HS-27A (cell line): ENCODE measurements at places on chromosomes 11 and 22.

DNA sequence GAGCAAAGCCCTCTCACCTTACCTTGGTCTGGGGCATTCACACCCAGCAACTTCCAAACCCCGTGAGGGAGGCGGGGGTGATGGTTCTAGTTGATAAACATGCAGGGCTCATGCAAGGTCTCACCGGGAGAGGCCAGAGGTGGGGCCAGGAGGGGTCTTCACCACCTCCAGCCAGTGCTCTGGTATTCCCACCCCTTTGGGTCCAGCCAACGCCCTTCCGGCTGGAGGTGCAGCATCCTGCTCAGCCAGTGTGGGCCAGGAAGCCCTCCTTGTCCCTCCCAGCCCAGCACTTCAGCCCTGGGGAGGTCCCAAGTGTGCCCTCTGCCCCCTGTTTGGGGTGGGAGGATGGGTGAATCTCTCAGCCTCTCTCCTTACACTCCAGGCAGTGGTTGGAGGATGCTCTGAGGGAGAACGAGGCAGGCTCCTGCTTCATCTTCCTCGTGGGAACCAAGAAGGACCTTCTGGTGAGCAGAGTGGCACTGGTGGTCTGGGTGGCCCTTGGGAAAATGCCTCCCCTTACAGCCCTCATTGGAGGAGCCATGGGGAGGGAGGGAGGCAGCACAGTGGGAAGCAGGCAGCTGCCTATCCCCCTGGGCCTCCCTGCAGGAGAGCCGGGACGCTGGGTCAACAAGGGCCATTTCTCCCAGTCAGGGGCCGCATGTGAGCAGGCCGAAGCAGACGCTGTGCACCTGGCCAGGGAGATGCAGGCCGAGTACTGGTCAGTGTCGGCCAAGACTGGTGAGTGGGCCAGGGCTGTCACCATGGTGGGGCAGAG lies 13.4 kb downstream of the RAB36 start:
- no peak for DNase-seq

GRCh38 chr11:33912405-33913361 lies 20.8 kb upstream of the LMO2 start:
- DNase-seq: peak; percentile 14

GRCh38 chr11:94840209-94840608 lies 72.1 kb downstream of the AMOTL1 start:
- no peak for DNase-seq

- no peak for DNase-seq
Measured at GRCh38 chr11:74388678-74389327, 9.4 kb downstream of the PGM2L1 start.

- no peak for DNase-seq
Measured at GRCh38 chr22:31126869-31127175, 4.1 kb downstream of the INPP5J start.

DNA sequence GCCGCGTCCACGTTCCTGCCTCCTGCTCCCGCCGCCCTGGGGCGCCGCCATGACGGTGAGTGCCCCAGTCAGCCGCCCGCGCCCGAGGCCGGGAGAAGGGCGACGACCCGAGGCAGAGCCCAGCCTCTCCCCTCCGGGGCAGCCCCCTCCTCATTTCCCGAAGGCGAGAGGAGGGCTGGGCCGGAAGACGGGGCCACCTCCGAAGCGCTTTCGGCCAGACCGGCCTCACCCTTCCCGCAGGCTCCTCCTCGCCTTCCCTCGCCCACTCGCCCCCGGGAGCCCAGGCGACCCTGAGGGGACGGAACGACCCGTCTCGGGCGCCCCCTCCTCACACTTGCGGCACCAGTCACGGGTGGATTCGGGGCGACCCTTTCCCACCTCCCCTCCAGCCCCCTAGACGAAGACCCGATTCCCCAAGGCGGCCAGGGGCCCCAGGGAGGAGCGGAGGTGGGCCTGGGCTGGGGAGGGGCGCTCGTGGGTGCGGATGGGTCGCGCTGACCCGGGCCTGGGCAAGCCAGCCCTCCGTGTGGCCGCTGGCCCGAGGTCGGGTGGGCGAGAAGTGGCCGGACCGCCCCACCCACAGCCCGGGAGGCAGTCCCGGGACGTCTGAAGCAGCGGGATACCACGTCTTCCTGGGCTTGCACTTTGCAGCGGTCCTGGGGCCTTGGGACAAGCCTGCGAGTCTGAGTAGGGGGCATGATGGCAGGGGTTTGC lies 49.7 kb downstream of the TRIOBP start:
- no peak for DNase-seq

DNA sequence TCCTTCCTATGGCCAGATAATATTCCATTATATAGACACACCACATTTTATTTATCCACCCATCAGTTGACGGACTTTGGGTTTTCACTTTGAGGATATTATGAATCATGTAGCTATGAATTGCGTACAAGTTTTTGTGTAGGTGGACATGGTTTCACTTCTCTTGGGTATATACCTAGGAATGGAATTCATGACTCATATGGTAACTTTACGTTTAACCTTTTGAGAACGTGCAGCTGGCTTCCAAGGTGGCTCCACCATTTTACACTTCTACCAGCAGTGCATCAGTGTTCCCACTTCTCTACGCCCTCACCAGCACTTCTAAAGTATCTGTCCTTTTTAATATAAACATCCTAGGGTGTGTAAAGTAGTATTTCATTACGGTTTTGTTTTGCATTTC lies 112.0 kb downstream of the PLEKHA7 start:
- DNase-seq: no peak

- no peak for DNase-seq
Measured at GRCh38 chr11:41334007-41334933, 125.2 kb downstream of the LRRC4C start.

DNA sequence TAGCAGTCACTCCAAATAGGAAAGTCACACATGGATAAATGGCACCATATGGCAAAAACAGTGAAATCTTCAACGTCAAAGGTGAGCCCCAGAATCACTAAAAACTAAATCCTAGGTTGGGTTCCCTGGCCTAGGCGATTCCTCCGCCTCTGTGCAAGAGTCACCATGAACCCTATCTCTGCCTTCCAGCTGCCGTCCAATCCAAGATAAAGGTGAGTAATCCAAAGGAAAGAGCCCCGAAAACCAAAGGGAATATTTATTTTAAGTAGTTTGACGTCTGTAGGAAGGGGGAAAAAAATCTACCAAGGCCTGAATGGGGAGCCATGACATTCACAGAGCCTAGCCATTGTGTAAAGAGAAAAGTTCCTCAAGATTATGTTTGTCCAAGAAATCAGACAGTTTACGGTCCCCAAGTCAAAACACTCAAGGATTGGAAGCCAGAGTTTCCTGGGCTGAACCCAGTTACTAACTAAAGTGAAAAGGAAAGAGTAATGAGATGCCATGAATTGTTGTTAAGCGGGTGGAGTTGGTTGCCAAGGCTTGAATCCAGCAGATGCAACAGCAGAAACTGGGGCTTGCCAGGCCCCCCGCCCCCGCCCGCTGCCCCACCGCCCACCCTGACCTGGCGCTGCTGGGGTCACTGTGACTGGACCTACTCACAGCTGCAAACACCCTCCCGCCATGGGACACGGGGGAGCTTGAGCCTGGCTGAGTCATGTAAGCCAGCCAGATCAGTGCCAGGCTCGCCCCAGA lies 39.7 kb upstream of the ETS1 start:
- no peak for DNase-seq

- DNase-seq: no peak
Measured at GRCh38 chr11:60633645-60634044, 65.8 kb upstream of the MS4A8 start.

DNA sequence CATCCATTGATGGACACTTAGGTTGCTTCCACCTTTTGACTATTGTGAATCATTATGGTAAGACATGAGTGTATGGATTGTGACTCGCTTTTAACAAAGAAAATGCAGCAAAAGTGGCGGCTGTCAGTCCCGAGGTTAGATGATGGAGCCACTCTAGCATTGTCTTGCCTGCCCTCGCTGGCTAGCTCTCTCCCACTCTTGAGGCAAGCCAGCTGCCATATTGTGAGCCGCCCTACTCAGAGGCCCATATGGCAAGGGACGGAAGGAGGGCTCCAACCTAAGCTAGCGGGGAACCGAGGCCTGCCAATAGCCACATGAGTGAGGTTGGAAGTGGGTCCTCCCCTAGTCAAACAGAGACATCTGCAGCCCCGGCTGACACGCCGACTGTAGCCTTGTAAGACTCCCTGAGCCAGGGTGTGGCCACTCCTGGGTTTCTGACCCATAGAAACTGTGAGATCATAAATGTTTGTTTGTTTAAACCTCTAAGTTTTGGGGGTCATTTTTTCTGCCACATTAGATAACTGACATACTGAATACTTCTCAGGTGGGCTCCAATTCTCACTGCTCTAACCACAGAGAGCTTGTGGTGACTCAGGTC lies 160.2 kb downstream of the LDLRAD3 start:
- no peak for DNase-seq

GRCh38 chr11:79493555-79494171 lies 52.8 kb upstream of the TENM4 start:
- peak; percentile 1 for DNase-seq

- peak; percentile 92 for DNase-seq
Measured at GRCh38 chr11:86551288-86552092, 120.9 kb downstream of the ME3 start.

DNA sequence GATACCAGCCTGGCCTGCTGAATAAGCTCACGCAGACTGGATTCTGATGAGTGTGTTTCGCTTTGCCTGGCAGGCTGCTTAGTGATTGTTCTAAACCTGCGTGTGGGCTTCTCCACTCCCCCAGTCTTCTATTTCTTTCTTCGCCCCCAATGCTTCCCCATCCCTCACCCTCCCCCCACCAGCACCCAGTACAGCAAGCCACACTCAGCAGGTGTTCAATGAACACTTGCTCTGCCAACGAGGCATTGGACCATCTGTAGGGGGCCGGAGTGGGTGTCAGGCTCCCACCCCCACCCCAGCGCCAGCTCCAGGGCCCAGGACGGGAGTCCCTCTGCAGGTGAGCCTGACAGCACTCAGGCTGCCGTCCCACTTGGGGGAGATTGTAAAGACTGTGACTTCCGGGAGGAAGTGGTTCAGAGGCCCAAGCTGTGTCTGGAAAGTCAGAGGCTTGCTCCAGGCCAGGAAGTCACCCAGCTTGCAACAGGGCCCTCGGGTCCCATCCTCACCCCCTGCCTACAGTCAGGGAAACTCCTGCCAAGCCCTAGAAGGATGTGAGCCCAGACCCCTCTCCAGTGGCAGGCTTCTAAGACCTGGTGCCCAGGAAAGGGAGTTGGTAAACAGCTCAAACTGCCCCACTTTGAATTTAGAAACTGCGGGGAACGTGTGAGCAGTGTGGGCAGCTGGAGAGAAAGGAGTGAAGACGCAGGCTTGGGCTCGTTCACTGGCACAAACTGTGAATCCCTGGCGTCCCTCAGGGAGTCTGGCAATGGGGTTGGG lies 66.3 kb upstream of the PRDM11 start:
- no peak for DNase-seq

- no peak for DNase-seq
Measured at GRCh38 chr11:115591380-115591779, 87.2 kb upstream of the CADM1 start.

- DNase-seq: no peak
Measured at GRCh38 chr22:27792452-27793161, 8.9 kb downstream of the MN1 start.

GRCh38 chr11:58075781-58076180 lies 45.0 kb downstream of the OR6Q1 start:
- DNase-seq: no peak

GRCh38 chr11:47271328-47271727 lies 1.4 kb downstream of the MADD start:
- no peak for DNase-seq

- DNase-seq: no peak
Measured at GRCh38 chr11:31558001-31558400, 48.4 kb downstream of the ELP4 start.

- DNase-seq: no peak
Measured at GRCh38 chr11:76161261-76161961, 44.9 kb downstream of the WNT11 start.

DNA sequence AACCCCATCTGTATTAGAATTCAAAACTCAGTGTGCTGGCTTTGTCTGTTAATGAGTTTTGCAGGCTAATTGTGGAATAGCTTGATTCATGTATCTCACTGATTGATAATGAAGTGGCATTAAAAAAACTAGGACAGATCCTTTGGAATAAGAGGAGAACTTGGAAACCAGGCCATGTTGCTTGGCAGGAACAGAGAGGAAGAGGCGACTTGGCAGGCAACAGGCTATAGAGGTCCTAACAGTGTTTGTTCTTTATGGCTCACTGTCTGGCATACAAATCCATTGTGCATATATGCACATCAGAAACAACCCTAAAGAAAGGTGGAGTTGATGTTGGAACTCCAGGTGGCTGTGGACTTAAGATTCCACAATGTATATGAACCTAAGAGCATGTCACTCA lies 17.4 kb upstream of the OR9I1 start:
- DNase-seq: no peak

DNA sequence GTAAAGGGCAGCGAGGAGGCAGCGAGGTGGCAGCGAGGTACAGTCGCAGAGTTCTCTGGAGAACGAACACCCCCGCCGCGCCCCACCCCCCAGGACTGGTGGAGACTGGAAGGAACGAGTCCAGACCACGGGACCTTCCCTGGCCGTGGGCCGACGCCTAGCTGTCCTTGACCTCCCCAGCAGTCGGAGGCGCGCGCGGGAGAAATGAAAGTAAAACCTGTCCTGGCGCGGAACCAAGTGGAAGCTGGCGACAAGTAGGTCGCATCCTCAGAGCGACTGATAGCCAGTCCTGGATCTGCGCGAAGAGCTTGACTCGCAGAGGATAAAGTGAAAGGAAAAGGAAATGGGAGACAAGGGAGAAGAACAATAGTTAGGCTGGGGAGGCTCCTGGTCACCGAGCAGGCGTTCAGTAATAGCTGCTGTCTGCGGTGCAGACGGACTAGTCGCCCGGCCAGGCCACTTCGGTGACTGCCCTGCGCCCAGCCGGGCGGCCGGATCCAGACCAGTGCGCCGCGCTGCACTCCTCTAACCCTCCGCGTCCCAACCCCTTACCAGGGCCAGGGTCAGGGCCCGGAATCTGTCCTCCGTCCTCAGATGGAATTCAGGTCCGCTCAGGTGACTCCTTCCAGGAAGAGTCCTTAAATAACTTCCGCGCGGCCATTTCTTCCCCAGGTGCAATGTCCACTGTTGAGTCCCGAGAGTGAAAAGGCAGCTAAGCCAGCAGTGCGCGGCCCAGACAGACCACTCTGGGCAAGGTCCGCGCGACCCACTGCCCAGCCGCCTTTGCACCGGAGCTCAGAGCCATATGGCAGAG lies 1.9 kb upstream of the ADM start:
- no peak for DNase-seq

- no peak for DNase-seq
Measured at GRCh38 chr11:68503792-68504191, 43.2 kb downstream of the PPP6R3 start.

GRCh38 chr22:45997777-45998637 lies 21.0 kb upstream of the WNT7B start:
- DNase-seq: no peak

GRCh38 chr11:125376856-125377255 lies 119.2 kb downstream of the FEZ1 start:
- DNase-seq: no peak

GRCh38 chr11:72553706-72554105 lies 119.4 kb upstream of the CLPB start:
- DNase-seq: no peak

- DNase-seq: peak; percentile 8
Measured at GRCh38 chr11:102564110-102564509, 33.6 kb upstream of the MMP7 start.

GRCh38 chr11:10909141-10909883 lies 51.5 kb upstream of the ZBED5 start:
- DNase-seq: no peak
